GM23338 (cell line): ENCODE measurements at places on chromosomes 1 and 21. TPM values are rescaled to one million over a fixed set of nuclear protein-coding genes. Genes with fewer than 3 reads are reported as not detected.
A peak's percentile ranks its signal among the peaks of the same experiment; 100 is the strongest.

DNA sequence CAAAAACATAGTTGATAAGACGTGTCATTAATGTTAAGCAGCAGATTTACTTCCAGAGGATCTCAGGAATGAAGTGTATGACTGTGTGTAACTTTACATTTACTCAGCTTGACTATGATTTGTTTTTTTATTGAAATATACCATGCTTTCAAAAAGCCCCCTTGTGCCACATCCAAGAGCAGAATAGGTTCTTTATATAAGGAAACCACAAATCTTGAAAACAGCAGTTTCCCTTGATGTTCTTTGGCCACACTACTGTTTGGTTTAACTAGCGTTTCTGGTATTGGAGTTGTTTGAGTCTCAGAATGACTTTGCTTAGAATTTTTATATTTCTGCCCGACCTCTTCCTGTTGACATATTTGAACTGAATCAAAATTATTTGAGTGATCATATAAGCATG is 25.0 kb downstream of the LRRC8C start:
- no peak for DNase-seq

DNA sequence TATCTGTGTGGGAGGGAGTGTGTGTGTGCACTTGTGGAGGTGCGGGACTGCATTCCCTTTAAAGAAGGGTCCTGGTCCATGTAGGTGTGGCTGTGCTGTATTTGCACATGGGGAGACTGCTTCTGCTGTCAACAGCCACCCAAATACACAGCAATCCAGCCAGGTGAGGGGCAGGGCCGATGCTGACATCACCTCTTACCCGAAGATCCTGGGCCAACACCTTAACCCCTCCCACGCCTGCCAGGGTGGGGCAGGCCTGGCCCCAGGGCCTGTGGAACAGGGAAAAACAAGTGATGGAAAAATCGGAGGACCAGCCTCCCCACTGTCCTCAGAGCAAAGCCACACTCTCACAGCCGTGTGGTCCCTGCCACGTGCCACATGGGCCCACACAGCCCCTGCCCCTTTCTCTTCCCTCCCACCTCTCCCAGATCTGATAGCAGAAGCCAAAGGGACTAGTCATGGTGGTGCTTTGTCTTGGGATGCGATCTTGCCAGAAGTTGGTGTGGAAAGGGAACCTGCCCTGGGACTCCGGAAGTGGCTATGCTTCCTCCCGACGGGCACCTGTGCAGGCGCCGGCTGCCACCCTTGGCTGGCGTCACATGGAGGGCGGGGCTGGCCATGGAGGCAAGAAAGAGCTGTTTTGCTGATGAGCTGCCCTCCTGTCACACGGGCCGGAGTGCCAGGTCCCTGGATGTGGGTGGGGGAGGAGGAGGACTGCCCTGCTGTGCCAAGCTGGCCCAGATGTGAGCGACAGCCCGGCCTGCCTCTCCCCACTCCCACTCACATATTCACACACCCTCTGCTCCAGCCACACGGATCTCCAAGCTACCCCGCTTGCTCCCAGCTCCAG is 7.8 kb upstream of the CASZ1 start:
- no peak for DNase-seq

DNA sequence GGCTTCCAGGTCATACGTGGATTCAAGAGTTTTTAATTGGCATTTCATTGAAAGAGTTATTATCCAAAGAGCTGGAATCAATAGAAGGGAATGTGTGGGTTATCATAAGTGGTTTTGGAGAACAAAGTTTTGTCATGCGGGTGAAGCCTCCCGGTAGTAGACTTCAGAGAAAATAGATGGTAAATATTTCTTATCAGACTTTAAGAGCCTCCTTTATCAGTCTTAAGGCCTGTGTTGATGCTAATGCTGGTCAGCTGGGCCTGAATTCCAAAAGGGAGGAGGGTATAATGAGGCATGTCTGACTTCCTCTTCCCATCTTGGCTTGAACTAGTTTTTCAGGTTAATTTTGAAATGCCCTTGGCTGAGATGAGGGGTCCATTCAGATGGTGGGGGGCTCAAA is 89.7 kb downstream of the ITSN1 start:
- DNase-seq = peak; percentile 33

GRCh38 chr1:27973771-27974416 is 14.1 kb downstream of the XKR8 start:
- DNase-seq = no peak

DNA sequence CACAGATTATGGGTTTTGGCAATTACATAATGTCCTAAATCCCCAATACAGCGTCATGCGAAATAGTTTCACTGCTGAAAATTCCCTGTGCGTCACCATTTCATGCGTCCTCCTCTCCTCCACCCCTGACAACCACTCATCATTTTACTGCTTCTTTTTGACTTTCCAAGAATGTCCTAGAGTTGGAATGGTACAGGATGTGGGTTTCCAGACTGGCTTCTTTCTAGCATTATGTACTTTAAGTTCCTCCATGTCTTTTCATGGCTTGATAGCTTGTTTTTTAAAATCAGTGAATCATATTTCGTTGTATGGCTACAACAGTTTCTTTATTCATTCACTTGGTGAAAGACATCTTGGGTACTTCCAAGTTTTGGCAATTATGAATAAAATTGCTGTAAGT is 7.4 kb downstream of the NBPF3 start:
- no peak for DNase-seq

GRCh38 chr21:45655124-45655523 is 11.6 kb downstream of the PCBP3 start:
- no peak for DNase-seq

- no peak for DNase-seq
Measured at GRCh38 chr21:33924766-33925100, 9.1 kb upstream of the ATP5PO start.

GRCh38 chr1:173876732-173877131 is 8.6 kb downstream of the ZBTB37 start:
- DNase-seq = no peak

- DNase-seq = no peak
Measured at GRCh38 chr1:44757420-44757819, 17.8 kb downstream of the KIF2C start.

GRCh38 chr1:219959540-219960203 is 31.3 kb upstream of the SLC30A10 start:
- DNase-seq = peak; percentile 32

- no peak for DNase-seq
Measured at GRCh38 chr1:1900883-1901640, 10.2 kb upstream of the GNB1 start.

GRCh38 chr1:48181669-48182367 is 40.7 kb upstream of the SLC5A9 start:
- no peak for DNase-seq

GRCh38 chr21:44304877-44305293 is 5.0 kb downstream of the PFKL start:
- DNase-seq = peak; percentile 62

- no peak for DNase-seq
Measured at GRCh38 chr21:31500071-31500470, 156.0 kb upstream of the TIAM1 start.

GRCh38 chr1:113276507-113276906 is 113.8 kb upstream of the MAGI3 start:
- DNase-seq = no peak

GRCh38 chr1:213728593-213729536 is 258.9 kb upstream of the PROX1 start:
- DNase-seq = no peak

DNA sequence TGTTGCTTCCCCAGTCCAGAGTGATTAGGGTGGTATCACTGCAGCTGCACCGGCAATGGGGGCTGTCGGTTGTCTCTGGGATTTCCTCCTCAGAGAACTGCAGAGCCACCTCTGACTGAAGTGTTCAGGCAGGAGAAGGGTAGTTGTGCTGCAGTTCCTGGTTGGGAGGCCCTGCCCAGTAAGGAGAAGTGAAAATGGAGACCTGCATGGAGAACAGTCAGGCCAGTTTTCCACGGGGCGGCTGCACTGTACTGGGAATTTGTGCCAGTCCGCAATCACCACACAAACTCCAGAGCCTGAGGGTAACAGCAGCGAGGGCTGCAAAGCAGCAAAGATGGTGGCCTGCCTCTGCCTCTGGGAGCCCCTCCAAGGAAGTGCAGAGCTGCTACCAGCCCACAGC is 58.1 kb upstream of the CCDC190 start:
- no peak for DNase-seq

Gene PTPRC
- 0.10 TPM in 1 of 2 replicates, not detected in the other for total RNA-seq

Gene USP25
- total RNA-seq = 49.2 and 69.3 TPM in 2 replicates

Gene NTRK1
- 0.08 and 0.42 TPM in 2 replicates for total RNA-seq

Gene GPR37L1
- 0.21 TPM in 1 of 2 replicates, not detected in the other for total RNA-seq

Gene DNASE2B
- not detected in 2 replicates for total RNA-seq

Gene HNRNPR
- 147 and 169 TPM in 2 replicates for total RNA-seq

Gene ANKRD45
- total RNA-seq = 1.5 and 2.0 TPM in 2 replicates

Gene TMPRSS15
- total RNA-seq = not detected in 2 replicates

Gene MCOLN2
- total RNA-seq = 10.0 and 10.9 TPM in 2 replicates
